ENCODE measurements at places on chromosomes 4 and X.
A peak's percentile ranks its signal among the peaks of the same experiment; 100 is the strongest.

DNA sequence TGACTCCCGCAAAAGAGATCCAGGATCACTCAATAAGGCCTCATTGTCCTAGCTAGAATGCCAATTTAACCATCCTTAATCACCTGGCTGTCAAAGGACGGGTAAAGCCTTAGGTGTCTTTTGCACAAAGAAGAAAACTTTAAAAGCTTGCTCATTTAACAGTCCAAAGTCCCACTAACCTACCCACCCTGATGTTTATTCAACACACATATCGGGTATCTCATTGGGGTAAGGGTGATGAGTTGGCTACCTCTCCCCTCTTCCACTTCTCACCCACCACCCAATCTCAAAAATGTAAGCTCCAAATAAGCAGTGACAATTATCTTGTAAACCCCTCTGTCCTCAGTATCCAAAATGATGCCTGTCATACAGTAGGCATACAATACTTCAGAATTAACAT is 988 bp upstream of the SRD5A3 start:
- no peak for DNase-seq

GRCh38 chr4:165537028-165537648 is 158.3 kb downstream of the CPE start:
- no peak for DNase-seq

GRCh38 chrX:69307756-69308155 is 142.5 kb upstream of the PJA1 start:
- DNase-seq = no peak

DNA sequence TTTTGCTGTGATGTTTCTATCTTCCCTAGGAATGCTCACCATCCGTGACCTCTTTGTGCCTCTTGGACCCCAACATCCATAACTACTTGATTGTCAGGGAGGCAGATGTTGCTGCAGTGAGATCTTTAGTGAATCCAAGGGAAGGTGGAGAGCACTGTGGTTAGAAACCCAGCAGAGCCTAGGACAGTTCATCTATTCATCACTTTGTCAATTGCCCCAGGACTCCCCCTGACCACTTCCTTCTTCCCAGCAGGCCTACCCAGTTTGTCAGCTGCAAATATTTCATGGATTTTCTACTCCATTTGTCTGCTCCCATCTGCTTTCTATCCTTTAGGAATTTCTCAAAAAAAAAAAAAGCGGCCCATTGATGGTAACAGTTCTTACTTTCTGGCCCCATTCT is 942.8 kb downstream of the PCDH7 start:
- DNase-seq = no peak

- DNase-seq = no peak
These were observed 7.9 kb downstream of the HUWE1 start for GRCh38 chrX:53678667-53679066.

- DNase-seq = peak; percentile 10
These were observed 49.3 kb upstream of the HMX1 start for GRCh38 chr4:8920969-8921368.

GRCh38 chr4:72505314-72505744 is 63.7 kb downstream of the ADAMTS3 start:
- peak; percentile 16 for DNase-seq

DNA sequence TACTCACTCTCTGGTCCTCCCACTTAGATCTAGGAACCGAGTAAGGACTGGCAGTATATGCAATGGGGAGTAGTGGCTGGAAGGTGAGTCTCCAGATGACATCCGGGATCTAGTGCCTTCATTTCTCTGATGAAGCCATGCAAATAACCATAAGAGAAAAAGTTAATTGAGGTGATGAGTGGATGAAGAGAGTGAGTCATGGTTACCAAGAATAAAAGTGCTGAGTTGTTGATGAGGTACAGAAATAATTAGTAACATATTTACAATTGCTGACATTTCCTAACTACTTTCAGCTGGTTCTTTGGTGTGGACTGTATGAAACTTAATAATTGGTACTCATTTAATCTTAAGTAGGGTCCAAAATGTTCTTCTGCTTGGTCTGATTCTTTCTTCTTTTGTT is 146.7 kb upstream of the PITX2 start:
- DNase-seq = no peak

DNA sequence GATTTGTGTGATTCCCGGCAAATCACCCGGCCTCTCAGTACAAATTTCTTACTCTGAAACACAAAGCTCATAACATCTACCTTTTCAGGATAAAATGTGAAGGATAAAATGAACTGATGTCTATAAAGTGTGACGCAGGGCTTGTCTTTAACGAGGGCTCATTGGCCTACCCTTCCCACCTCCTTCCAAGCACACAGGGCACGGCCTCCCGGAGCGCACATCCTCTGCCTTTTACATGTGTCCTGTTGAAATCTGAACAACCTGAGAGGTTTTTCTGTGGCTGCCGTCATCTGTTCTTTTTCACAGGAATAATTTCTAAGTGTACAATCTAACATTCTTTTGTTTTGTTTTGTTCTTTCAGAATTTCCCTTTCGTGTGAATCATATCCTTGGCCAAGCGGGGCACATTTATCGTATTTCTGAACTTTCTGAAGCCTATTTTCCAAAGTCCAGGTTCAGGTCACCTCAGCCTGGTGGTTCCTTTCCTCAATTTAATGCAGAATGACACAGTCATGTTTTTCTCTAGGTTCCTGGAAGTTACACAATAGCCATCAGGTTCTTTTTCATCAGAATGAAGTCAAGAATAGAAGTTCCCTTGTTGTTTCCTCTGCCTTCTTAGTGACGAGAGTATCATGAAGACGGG is 53.1 kb upstream of the SPRY1 start:
- no peak for DNase-seq

DNA sequence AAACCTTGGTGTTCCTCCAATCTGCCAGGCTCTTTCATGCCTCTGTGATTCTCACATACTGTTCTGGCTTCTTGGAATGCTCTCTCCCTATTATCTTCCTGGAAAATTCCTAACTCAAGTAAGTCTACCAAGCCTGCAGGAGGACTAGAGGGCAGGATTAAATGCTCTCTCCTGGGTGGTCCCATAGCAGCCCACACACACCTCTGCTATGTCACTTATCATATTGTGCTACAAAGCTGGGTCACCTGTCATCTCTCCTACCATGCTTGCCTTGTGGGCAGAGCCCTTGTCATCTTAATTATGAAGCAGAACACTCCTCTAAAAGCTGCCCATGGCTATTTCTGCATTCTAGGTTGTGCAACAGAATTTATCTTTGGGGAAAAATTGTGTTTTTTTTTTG is 344.5 kb upstream of the NOCT start:
- no peak for DNase-seq

- DNase-seq = no peak
These were observed 136.1 kb downstream of the C4orf33 start for GRCh38 chr4:129231945-129232588.

- DNase-seq = no peak
These were observed 88.1 kb downstream of the CAMK2D start for GRCh38 chr4:113673450-113673849.

- no peak for DNase-seq
These were observed 3.1 kb upstream of the ZFX start for GRCh38 chrX:24146283-24146949.

DNA sequence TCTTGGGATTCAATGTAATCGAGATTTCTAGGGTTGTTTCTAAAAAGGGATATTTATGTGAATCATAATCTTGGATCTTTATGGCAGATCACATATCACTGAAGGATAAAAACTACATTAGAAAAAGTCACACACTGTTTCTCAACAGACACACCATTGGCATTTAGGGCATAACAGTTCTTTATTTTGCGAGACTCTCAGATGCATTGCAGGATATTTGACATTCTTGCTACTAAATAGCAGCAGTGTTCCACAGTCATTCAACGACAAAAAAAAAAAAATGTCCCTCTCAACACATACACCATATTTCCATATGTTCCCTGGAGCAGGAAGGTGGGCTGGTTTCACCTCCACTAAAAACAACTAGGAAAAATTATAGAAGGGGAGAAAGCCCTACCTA is 243.4 kb upstream of the PCDH18 start:
- no peak for DNase-seq

DNA sequence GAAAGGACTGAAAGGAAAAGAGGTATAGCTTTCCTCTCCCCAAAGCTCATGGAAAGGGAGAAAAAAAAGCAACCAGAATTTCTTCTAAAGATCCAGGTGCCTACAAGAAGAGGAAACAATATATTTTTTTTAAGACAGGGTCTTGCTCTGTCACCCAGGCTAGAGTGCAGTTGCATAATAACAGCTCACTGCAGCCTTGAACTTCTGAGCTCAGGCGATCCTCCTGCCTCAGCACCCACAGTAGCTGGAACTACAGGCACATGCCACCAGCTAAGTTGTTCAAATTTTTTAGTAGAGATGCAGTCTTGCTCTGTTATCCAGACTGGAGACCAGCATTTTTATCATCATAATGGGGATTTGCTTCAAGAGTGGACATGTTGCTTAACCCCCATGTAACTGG is 30.5 kb upstream of the BBS12 start:
- DNase-seq = no peak

DNA sequence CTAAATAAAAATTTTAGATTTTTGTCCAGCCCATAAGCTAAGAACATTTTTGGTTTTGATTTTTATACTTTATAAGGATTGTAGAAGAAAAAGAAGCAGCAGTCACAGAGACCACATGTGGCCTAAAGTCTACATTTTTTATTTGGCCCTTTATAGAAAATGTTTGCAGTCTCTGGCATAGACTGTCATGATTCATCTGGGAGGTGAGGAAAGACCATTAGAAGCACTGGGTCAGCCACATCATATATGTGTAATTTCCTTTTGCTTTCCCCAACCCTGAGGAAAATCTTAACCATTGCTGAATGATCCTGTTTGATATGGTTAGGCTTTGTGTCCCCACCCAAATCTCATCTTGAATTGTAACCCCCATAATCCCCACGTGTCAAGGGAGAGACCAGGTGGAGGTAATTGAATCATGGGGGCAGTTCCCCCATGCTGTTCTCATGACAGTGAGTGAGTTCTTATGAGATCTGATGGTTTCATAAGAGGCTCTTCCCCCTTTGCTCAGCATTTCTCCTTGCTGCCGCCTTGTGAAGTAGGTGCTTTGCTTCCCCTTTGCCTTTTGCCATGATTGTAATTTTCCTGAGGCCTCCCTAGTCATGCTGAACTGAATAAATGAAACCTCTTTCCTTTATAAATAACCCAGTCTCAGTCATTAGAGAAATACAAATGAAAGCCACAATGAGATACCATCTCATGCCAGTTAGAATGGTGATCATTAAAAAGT is 12.1 kb upstream of the COPS4 start:
- no peak for DNase-seq

GRCh38 chrX:154348114-154348531 is 26.3 kb downstream of the FLNA start:
- DNase-seq = peak; percentile 69

DNA sequence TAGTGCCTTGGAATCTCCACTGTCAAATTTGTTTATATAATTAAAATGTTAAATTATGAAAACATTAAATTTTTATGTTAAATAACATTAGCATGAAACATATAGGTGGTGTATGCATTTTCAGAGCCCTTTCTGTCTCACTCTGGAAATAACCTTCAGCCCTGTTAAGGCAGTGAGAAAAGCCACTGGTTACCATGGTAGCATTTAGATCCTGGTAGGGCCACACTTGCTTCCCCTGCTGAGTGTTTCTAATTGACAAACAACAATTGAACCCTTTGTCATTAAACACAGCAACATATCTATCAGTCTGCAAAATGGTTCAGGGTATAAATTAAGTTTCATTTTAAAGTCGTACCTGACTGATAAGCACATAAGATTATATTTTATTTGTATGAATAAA is 63.5 kb downstream of the PDK3 start:
- no peak for DNase-seq

- no peak for DNase-seq
These were observed 139.1 kb downstream of the KDR start for GRCh38 chr4:54986095-54986846.

- DNase-seq = no peak
These were observed 269.6 kb downstream of the DKK2 start for GRCh38 chr4:106766519-106766918.

- no peak for DNase-seq
These were observed 69.4 kb downstream of the CCKAR start for GRCh38 chr4:26420913-26421312.

DNA sequence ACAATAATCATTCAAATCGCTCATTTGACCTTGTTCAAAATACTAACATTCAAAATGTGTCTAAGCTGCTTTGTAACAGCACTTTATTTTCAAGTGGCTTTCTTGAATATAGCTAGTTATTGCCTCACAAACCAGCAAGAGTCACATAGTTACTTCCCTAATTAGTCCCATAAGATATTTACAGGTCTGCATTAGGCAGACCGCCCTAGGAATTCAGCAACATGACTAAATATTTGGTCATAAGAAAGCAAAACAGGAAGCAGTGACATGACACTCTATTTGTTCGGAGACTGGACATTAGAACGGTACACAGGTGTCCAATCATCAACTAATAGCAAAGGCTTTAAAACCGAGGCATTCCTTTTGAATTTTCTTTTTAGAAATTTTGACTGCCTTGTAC is 262.0 kb downstream of the COL25A1 start:
- DNase-seq = no peak

GRCh38 chr4:3406021-3406420 is 35.7 kb upstream of the HGFAC start:
- peak; percentile 69 for DNase-seq

DNA sequence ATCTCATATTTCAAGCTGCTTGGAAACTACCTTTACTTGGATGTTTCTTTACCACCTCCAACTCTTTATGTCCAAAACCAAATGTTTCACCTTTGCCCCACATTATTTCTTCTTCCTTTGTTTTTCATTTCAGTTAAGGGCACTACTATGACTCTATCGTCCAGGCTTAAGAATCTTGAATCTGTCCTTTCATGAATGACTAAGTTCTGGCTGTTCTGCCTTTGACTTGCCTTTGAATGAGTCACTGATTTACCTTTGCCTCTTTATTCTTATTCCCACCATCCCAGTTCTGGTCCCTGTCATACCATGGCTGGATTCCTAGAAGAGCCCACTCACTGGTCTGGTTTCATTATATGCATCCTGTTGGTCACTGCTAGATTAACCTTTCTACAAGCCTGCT is 30.6 kb upstream of the PLAC1 start:
- DNase-seq = no peak

- no peak for DNase-seq
These were observed 4.6 kb downstream of the BGN start for GRCh38 chrX:153499341-153499740.

GRCh38 chr4:8019396-8020365 is 80.0 kb upstream of the AFAP1 start:
- DNase-seq = no peak

DNA sequence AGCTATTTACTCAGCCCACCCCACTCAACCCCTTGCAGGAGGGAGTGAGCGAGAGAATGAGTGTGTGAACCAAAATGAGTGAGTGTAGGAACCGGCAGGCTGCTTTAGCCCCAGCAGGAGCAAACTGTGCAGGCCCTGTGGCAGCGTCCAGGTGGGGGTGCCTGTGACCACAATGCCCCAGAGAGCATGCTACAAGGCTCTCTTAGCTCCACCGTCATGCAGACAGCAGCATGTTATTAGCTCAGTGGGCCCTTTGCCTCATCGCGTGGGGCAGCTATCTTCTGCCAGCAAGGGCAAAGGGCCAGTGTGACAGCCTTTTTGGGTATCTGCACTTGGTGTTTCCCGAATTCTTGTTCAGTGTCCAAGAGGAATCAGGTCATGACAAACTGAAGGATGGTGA is 271.3 kb downstream of the GPM6A start:
- no peak for DNase-seq

GRCh38 chrX:72478351-72478750 is 94.3 kb downstream of the HDAC8 start:
- DNase-seq = no peak

All from tibial artery (tissue), 4 donors.